ENCODE measurements at places on chromosomes 6 and 20.

DNA sequence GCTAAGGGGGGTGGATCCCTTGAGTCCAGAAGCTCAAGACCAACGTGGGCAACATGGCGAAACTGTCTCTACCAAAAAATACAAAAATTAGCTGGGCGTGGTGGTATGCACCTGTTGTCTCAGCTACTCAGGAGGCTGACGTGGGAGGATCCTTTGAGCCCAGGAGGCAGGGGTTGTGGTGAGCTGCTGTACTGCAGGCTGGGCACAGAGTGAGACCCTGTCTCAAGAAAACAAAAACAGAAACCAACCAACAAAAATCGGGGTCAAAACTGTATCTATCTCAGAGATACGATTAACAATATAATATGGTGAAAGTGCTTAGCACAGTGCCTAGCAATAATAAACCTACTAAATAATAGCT, 20.7 kb upstream of the BCAS1 start:
- DNase-seq = no peak

DNA sequence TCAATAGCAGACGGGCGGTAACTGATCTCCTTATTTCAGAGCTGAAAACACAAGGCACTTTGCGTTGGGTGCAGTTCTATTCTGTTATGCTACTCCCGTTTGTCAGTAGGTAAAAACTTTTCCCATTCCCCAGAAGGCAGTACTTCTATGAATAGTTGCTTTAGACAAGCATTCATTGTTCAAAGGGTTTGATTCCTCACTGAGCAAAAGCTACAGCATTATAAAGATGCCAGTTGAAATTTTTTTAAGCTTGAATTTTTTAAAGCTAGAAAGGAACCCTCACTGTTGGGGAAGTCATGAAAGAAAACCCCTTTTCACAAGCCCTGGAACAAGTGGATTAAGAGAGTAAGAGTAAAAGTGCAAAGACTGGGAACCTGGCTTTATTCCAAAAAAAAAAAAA, 42.3 kb downstream of the FUT9 start:
- DNase-seq = no peak

- DNase-seq = no peak
Measured at GRCh38 chr6:161272635-161273273, 1.1 kb downstream of the AGPAT4 start.

DNA sequence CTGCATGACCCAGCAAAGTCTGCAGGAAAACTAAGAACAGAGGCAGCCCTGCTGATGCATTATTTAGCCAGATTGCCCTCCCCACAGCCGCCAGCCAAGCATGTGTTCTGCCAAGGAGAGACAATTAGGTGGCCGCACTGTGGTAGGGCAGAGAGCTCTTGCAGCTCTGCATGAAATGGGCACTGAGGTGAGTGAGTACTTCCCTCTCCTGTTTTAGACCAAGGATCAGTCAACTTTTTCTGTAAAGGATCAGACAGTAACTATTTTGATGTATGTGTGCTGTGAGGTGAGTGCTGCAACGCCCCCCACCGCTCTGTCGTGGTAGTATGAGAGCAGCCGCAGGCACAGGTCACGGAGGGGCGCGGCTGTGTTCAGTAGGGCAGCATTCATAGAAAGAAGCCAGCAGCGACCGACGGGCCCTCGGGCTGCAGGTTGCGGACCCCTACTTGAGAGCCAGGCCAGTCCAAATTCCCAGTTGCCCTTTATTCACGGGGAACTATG, 23.8 kb upstream of the FAM50B start:
- DNase-seq = peak; percentile 5

DNA sequence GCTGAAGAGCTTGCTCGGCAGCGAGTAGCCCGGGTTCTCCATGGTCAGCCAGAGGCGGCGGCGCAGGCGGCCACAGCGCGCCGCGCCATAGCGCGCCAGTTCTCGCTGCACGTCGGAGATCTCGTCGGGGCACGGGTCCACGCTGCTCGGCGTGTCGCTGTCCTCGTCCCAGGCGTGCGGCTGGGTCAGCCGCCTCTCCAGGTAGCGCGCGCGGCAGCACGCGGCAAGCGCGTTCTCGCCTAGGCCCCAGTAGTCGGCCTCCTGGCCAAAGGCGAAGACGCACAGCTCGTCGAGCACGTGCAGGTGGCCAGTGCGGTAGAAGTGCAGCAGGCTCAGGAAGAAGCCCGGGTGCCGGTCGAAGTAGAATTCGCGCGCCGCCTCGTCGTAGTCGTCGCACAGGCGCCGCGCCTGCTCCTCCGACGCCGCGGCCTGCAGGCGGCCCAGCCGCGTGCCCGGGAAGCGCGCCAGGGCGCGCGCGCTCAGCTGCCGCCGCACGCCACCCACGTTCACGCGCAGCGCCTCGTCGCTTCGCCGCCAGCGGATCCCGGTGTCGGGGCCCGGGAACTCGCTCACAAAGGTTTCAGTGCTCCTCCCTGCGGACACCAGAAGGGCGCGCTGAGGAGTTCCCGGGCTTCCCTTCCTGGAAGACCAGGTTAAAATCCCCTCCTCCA, 2.7 kb downstream of the KCNS1 start:
- no peak for DNase-seq

DNA sequence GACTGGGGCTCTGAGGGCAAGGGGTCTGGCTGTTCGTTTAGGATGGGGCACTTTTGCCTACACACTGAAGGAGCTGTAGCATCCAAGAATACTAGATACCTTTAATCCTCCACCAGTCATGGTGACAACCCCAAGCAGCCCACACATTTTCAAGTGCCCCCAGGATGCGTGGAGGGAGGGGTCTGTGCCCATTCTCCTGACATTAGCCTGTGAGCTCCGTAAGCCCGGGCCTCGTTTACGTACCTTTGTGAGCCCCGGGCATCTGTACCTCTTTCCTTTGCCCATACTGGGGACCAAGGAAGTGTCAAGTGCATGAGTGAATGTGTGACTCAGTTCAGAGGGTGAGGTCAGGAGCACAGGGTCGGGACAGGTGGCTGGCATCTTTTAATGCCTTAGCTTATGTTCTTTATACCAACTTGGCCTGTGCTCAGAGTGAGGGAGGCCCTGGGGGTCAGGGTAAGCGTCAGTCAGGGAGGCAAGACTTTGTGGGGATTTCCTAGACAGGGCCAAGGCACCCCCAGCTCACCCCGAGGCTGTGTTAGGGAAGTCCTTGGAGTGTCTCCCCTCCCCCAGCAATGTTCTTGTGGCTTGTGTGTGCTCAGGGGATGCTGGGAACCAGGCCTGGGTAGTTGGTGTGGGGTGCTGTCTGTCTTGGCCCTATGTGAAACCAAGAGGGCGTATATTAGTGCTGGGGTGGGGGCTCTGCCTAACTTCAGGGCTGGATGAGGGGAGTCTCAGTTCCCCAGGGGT, 12.9 kb downstream of the VEGFA start:
- DNase-seq = no peak

DNA sequence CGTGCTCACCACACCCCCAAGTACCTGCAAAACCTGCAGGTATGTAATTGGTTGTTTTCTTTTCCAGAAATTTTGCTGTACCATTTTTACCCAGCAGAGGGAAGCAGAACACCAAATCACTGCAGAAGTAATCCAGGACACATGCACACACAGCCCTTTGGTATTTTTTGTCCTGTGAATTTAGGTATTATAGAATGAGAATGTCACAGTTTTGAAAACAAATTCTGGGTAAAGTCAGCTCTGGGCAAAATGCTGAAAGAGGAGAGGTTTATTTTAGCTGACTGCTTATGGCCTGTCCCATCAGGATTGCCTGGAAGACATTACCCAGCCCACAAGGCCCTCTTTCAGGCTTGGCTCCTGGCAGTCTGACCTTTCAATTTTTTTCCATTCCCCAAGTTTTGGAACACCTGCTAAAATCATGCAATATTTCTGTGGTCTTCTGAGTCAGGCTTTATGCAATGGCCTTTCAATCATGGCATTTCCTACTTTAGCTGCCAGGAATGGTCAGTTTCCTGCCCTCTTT, 3.5 kb upstream of the EFHC1 start:
- peak; percentile 74 for DNase-seq

GRCh38 chr6:96469312-96469711, 52.3 kb upstream of the UFL1 start:
- DNase-seq = no peak

DNA sequence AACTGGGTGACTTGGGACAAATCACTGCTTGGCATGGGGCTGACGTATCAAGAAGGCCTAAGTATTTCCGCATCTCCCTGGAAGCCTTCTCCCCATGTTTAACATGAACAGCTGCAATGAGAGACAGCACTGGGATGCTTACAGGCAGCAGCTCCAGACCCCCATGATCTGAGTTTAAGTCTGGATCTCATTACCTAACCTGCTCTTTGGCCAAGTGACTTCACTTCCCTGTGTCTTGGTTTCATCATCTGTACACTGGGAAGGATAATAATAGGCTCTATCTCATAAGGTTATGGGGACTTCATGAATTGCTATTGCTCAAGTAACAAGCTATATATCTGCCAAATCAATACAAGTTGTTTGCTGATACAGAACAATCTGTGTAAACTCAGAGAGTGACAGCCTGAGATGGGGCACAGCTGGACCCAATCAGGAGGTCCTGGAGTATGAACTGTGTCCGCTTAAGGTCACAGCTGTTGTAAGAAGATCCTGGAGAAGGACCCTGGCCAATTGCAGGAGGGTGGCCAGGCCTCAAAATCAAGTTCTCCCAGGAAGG, 56.0 kb downstream of the TGM2 start:
- DNase-seq = no peak

DNA sequence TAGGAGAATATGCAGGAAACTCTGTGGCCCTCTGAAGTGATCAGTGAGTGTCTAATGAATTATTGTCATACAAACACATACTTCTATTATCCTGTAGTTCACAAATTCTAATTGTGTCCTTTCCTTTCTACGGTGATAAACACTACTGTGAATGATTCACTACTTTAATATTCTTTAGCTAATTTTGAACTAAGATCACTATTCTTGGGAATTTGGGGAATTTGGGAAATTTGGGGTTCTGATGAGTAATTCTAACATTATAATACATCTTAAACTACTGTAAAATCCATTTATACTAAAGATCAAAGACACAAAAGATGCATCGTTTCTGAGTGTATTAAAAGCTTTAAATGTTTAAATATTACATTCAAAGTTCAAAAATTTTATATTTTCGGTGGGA, 1287.2 kb upstream of the CITED2 start:
- DNase-seq = no peak

- DNase-seq = no peak
Measured at GRCh38 chr20:41468994-41469600, 102.5 kb upstream of the EMILIN3 start.

DNA sequence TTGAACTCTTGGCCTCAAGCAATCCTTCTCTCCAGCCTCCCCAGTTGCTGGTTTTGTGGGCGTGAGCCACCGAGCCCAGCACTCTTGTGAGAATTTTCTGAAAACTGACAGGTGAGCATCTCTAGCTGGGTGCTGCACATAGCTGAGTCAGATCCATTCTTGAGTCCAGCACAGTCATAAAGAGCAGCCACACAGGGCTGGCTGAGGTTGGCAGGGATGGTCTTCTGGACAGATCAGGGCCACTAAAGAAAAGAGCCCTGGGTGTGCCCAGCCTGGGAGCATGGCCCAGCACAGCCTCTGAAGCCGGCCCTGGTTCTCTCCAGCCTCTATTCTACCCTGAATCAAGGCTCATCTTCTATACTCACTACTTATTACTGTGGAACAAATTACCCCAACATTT, 11.5 kb downstream of the DLGAP4 start:
- DNase-seq = no peak

DNA sequence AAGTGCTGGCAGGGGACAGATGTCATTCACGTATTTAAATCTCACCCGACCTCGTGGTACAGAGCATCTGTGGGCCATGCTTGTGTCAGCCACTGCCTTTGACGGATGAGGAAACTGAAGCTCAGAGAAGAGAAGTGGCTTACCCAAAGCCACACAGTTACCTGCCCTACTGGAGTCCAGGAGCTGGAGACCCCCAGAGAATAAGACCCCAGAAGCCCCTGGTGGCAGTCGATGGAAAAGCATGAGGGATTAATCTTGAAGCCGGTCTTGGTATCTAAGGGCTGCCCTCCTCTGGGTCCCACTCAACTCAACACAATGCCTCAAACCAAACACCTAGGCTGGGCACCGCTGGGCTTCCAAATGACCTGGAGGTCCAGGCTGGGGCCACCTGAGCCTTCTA, 83.1 kb downstream of the GRM4 start:
- DNase-seq = no peak

DNA sequence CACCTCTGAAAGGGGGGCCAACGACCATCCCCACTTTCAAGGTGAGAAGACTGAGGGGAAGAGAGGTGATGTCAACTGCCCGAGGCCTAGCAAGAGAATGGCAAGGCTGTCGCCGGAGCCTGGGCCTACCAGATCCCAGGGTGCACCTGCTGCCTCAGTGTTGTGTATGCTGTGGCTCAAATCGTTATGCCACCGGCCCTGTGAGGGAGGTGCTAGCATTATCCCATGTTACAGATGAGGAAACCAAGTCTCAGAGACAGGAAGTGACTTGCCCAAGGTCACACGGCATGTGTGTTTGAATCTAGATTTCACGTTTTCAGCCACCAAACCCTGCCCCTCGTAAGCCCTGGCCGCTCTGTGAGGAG, 152.5 kb downstream of the CEBPB start:
- no peak for DNase-seq

DNA sequence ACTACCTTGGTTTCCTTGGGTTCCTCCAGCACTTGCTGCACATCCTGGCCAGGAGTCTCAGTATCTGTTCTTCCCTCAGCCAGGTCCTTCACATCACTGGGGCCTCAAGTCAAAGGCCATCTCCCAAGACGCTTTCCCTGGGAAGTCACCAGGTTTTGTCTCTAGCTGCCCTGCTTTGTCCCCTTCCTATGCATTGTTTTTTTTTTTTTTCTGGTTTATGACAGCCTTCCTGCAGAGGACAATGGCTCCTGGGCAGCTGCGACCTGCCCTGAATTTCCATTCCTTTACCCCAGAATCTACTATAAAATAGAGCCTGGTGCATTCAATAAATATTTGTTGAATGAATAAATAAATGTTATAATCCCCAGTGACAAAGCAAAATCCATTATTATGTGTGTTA, 687.3 kb downstream of the QKI start:
- DNase-seq = no peak

DNA sequence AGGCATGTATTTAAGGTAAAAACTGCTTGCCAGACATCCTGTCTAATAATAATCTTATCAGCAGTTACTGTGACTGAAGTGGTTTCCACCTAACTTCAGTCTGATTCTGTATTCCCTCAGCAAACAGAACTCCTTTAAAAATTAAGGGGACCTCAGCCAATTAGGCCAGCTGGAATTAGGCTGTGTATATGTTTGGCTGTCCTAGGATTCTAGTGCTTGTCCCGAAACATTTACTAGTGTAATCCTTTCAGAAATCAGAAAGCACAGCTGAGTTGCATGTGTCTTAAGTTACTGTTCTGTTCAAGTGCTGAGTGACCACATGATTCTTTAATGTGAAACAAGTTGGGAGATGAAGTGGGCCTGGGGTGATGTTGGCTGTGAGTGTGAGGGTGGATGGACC, 120.9 kb upstream of the SUPT3H start:
- DNase-seq = no peak

DNA sequence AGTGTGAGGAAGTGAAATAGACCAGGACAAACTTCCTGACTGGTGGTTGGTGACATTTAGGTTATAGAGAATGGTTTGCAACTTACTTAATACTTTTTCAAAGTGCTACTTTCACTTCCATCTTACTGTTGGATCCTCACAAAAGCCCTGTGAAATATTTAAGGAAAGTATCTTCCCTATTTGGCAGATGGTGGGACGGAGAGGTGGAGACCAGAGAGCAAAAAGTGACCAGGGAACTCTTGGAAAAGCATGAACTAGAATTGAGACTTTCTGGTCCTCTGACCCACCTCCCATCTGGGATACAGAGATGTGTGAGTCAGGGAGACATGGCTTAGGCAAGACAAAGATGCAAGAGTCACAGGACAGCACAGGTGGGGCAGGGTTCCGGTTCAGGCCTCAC, 3.0 kb downstream of the TRIM10 start:
- no peak for DNase-seq

All from DMS153 (cell line).